ENCODE measurements at places on chromosomes 12 and 14.

DNA sequence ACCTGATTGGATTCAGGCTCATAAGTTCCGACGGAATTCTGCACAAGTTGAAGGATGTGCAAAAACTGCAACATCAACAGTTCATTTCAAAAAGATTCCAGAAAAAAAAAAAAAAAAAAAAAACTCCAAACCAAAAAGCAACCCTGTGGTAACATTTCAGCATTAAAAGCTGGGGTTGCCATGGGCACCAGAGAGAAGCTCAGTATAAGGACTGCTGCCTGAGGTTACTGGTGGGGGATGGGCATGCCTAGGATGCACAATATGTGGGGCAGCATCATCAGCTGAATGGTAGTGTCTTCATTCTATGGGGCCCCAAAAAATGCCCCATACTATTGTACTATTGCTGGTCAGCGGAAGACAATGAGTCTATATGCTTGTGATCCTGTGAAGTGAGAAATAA lies 44.7 kb downstream of the MBIP start:
- no peak for DNase-seq

- DNase-seq, result no peak
Measured at GRCh38 chr12:82931349-82932116, 244.8 kb downstream of the TMTC2 start.

- DNase-seq, result no peak
Measured at GRCh38 chr12:101909646-101910045, 32.3 kb downstream of the DRAM1 start.

DNA sequence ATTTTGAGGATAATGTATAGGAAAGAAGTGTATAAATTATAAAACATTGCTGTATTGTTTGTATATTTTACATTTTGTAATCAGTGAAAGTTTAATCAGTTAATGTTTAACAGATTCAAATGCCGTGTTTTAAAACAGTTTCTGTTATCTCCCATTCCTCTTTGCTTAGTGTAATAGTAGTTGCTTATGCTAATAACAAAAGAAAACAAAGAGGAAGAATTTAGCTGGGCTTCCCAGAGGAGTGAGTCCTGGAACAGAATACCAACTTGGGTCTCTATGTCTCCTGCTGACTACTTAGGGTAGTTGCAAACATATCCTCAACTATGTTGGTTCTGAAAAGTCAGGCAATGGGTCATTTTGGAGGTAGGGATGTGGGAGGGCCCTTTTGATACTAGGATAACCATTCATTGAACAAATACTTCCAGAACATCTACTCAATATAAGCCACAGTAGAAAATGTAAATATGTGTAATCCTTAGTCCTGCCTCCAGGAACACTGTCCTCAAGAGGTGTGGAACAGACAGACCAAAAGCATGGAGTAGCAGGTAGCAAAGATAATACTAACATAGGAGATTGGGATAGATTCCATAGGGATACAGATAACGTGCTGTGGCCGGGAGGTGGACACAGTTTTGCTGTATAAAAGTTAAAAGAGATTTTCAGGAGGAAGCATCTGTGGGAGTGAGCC lies 36.1 kb upstream of the EVL start:
- DNase-seq, result no peak

GRCh38 chr14:104993306-104993705 lies 7.7 kb downstream of the CLBA1 start:
- DNase-seq, result no peak

GRCh38 chr12:21852251-21852650 lies 77.7 kb upstream of the KCNJ8 start:
- DNase-seq, result no peak

- no peak for DNase-seq
Measured at GRCh38 chr12:124774462-124775167, 89.0 kb downstream of the SCARB1 start.

DNA sequence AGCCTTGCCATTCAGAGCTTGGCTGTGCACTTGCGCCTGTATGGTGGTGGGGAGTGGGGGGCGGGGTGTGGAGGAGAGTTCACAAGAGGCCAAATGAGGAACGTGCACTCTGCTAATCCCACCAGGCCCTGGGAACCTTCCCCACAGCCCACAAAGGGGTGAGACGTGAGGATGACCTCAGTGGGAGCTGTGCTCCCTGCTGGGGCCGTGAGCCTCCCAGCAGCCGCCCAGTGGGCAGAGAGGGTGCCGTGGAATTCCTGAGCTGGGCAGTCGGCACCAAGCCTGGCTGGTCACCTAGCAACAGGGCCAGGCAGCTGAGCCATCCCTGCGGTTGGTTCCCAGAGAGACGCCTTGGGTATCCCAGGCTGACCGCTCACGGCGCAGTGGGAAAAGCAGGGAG lies 53.7 kb downstream of the CCNK start:
- no peak for DNase-seq

- DNase-seq, result no peak
Measured at GRCh38 chr14:95666450-95666849, 19.8 kb upstream of the TCL1B start.

- no peak for DNase-seq
Measured at GRCh38 chr14:75568140-75568539, 10.3 kb upstream of the FLVCR2 start.

DNA sequence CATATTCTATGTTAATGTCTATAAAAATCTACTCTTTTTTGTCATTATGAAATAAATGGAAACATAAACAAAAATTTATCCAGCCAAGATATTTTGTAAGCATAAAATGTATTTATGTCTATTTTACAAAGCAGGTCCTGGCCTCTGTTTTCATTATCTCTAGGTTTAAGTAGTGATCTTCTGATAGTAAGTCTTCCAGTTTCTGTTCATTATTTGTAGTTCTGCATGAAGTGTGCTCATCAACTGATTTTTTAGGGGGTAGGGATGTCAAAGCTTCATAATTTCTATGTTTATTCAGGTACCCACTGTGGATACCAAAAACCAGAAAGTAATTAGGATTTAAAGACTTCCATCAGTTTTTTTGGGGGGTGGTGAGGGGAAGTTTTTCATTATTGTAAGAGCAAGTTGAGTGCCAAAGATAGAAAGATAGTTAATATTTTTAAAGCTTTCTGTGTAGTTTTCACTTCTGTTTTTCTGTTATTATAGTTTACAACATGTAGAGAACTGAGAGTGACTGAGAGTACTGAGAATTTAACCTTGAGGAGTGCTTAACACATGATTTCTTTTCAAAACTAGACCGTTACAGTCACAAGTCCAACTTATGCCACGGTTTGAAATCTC lies 30.6 kb upstream of the LMO3 start:
- DNase-seq, result no peak

DNA sequence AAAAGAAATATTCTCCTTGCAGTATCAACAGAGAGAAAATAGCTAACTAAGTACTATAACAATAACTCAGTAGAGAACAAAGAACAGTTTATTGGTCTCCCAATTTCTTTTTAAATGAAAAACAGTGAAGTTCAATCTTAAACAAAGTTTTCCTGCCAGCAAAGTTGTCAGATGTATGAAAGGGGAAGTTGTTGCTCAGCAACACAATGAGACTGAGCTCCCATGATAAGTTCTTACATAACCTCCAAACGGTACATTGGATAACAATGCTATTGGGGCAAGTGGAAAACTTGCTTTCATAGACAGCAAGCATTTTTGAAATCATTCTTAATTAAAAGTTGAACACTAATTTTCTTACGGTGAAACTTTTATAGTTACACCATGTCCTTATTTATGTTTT lies 94.9 kb downstream of the ALG10B start:
- no peak for DNase-seq

DNA sequence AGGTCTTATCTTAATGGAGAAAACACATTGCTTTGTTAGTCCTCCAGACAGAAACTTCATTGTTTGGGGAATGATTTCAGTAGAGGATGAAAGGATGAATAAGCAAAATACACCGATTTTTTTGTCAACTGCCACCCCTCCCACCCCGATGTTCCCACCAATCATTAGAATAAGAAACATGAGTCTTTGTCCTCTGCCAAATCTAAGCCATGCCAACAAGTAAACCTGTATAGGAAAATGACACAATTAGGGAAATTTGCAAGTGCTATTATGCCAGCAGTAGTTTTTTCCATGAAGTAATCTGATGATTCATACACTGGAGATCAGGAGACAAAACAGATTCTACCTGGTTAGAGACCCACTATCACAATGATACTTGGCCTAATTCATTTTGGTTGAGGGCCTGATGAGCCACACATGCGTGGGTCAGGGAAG lies 35.9 kb downstream of the FLRT2 start:
- no peak for DNase-seq

DNA sequence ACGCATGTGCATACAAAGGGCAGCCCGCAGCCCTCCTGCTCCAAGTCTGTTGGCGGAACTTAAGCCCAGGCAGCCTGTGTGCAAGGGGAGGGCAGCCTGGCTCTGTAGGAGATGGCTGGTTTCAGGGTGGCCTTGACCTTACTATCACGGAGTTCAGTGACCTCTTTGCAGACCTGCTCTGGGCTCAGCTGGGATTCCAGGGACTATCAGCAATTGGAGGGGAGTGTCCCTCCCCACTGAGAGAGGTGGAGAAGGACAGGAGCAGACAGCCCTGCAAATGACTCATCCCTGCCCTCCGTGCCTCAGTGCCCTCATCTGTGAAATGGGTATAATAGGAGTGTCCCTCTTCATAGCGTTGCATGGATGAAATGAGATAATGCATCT lies 66.2 kb upstream of the DLK1 start:
- no peak for DNase-seq

DNA sequence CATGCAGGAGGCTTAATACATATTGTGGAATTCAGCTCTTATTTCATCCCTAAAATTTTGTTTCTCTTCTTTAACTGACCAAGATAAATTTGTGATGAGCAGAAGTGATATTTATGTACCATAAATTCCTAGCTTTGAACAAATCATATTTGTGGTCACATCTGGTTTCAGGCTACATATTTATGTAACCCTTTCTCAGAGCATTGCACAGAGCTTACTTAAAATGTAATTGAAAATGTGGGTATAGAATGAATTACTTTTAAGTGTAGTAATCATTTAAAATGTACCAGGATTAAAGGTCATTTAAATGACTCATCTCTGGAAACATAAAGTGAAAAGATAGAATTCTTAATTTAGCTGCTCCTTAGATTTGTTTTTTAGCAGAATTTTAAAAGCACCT lies 129.9 kb upstream of the FRMD6 start:
- DNase-seq, result no peak

GRCh38 chr14:104813286-104813685 lies 12.4 kb downstream of the ZBTB42 start:
- DNase-seq, result no peak
